ENCODE measurements at places on chromosomes 1 and 21. TPM values are rescaled to one million over a fixed set of nuclear protein-coding genes. Genes with fewer than 3 reads are reported as not detected.

The FMO3 gene
- total RNA-seq = not detected

The RNF186 gene
- not detected for total RNA-seq

The NBPF12 gene
- 4.7 TPM for total RNA-seq

The RXFP4 gene
- not detected for total RNA-seq

The CD247 gene
- total RNA-seq = 0.72 TPM

The GNAI3 gene
- 5.1 TPM for total RNA-seq

The AQP10 gene
- not detected for total RNA-seq

The ASPM gene
- 20.7 TPM for total RNA-seq

The PPIAL4G gene
- not detected for total RNA-seq

The SUMO3 gene
- 62.8 TPM for total RNA-seq

The LRRC38 gene
- total RNA-seq = not detected

The ERICH3 gene
- not detected for total RNA-seq
